ENCODE measurements at places on chromosomes 2 and 18.

- DNase-seq = no peak
Measured at GRCh38 chr2:156437272-156437930, 1.2 kb downstream of the GPD2 start.

DNA sequence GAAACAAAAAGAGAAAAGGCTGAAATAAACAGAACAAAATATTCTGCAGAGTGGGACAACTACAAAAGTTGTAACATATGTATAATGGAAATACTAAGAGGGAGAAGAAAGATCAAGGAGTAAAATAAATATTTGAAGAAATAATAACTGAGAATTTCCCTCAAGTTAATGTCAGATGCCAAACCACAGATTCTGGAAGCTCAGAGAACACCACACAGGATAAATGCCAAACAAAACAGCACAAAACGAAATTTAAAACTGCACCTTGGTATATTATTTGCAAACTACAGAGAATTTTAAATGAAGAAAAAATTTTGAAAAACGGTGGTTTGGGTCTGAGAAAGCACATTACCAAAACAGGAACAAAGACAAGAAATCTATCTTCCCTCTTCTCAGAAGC lies 1588.9 kb upstream of the TMEFF2 start:
- no peak for DNase-seq

DNA sequence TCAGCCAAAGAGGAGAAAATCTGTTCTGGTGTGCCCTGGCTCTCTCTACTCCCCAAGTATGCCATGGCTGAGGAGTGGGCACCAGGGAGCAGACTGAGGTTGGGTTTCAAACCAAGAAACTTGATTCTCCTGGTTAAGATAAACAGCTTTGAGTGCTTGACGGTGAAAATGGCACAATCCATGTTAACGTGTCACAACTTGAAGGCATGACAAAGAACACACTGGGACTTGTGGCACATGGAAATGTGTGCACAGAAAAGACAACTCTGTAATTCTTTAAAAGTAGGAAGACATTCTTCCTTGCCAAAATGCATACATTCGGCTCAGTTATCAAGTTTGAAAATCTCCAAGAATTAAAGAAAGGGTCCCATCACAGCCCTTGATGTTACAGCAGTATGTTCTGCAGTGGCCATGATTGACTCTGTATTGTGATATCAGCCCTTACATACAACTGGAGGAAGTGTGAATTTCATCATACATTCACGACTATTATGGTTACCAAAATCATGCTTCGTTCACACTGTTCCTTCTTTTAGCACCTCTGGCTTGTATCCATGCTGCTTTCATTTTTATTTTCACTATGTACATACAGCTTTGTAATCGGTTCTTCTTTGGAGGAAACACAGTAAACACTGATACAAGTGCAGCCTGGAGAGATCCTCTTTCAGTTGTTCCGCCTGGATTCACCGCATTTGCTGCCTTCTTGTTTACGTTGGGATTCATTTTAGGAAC lies 15.6 kb upstream of the ACTG2 start:
- DNase-seq = no peak

GRCh38 chr18:46322411-46322891 lies 218.3 kb downstream of the HAUS1 start:
- no peak for DNase-seq

DNA sequence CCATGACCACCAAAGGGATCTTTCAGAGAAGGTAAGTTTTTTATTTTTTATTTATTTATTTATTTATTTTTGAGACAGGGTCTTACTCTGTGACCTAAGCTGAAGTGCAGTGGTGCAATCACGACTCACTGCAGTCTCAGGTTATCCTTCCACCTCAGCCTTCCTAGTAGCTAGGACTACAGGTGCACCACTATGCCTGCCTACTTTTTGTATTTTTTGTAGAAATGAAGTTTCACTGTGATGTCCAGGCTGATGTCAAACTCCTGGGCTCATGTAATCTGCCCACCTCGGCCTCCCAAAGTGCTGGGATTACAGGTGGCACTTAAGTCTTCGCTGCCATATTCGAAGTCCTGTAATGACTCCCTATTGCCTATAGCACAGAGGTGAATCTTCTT lies 342.5 kb downstream of the CYRIA start:
- no peak for DNase-seq

DNA sequence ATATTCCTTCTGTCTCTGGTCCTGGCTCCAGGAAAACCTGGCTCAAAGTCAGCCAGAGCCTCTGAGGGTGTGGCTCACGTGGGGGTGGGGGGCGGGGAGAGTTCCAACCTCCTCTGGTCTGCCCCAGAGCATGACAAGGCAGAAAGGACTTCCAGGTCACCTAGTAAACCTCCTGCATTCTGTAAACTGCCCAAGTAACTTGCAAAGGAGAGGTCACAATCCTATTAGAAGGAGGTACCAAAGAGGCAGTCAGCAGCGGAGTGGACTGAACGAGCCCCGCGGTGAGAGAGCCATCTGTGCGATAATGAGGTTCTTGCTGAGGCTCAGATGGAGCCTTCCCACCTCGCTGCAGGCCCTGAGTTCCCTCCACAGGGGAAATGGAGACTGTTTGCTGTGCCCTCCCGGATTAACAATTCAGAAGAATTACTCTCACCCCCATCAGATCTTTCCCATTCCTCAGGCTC lies 58.9 kb upstream of the GATA6 start:
- DNase-seq = no peak

- DNase-seq = no peak
Measured at GRCh38 chr2:11813951-11814350, 67.5 kb downstream of the LPIN1 start.

DNA sequence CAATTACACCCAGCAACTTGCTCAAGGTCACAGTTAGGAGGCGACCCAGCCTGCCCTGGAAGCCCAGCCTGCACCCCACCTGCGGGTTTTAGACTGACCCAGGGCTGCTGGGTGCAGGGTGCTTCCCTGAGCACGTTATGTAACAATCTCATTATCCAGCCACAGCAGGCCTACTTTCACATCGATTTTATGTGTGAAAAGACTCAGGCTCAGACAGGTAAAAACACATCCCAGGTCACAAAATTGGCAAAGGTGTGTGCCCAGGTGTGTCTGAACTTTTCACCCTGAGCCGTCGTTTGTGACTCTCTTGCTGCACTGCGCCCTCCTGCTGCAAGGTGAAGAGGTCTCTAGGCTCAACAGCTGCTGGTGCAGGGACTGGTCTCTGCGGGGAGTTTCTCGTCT lies 668.2 kb upstream of the HS6ST1 start:
- no peak for DNase-seq

DNA sequence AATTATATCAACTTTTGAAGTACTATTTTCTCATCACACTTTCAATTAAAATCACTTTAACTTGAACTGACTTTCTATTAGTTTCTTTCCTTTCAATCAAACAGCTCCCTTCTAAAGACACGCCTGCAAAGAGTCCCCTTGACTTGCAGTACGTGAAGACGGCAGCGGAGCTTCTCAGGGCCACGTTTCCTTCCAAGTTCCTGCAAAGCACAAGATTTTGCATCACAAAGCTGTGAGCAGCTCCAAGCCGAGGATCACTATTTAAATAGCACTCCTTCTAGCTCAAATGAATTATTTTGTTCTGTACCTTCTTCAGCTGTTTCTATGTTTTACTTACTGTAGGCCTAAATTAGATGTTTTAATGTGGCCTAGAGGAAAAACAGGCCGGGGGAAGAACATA lies 30.8 kb downstream of the SH3YL1 start:
- DNase-seq = no peak

All from activated naive CD4-positive, alpha-beta T cell (primary cell).